ENCODE measurements at places on chromosomes 4 and X. TPM values are rescaled to one million over a fixed set of nuclear protein-coding genes. Genes with fewer than 3 reads are reported as not detected.

- H3K4me1 ChIP-seq = peaks cover 60% of the 10 kb centered on the region
- peak overlapping the region; percentile 90 for H3K4me3 ChIP-seq
- peaks cover 50% of the 10 kb centered on the region for H3K36me3 ChIP-seq
- no peak for DNase-seq
- peak overlapping the region; percentile 93 for H3K27ac ChIP-seq
- no peaks in the 10 kb centered on the region for H3K27me3 ChIP-seq
Observed at GRCh38 chr4:52714597-52715254, 36.5 kb downstream of the ERVMER34-1 start.

GRCh38 chrX:106170318-106170717, 2.2 kb downstream of the PWWP3B start:
- H3K36me3 ChIP-seq = no peaks in the 10 kb centered on the region
- no peaks in the 10 kb centered on the region for H3K4me1 ChIP-seq
- no peak overlapping the region for H3K4me3 ChIP-seq
- no peak overlapping the region for H3K27ac ChIP-seq

GRCh38 chrX:155334486-155335336, at the start of gene CLIC2:
TSS of gene CLIC2 (minus strand) at chrX:155334614. CDS start at chrX:155334427, 187 bp downstream.
- no peak for DNase-seq
- no peaks in the 10 kb centered on the region for H3K27me3 ChIP-seq
- no peak within 1 kb of the TSS for H3K27ac ChIP-seq

- no peaks in the 10 kb centered on the region for H3K4me1 ChIP-seq
- no peak overlapping the region for H3K4me3 ChIP-seq
- no peaks in the 10 kb centered on the region for H3K36me3 ChIP-seq
- H3K27me3 ChIP-seq = no peaks in the 10 kb centered on the region
- H3K27ac ChIP-seq = no peak overlapping the region
Observed at GRCh38 chr4:3257103-3257555, 8.2 kb downstream of the MSANTD1 start.

DNA sequence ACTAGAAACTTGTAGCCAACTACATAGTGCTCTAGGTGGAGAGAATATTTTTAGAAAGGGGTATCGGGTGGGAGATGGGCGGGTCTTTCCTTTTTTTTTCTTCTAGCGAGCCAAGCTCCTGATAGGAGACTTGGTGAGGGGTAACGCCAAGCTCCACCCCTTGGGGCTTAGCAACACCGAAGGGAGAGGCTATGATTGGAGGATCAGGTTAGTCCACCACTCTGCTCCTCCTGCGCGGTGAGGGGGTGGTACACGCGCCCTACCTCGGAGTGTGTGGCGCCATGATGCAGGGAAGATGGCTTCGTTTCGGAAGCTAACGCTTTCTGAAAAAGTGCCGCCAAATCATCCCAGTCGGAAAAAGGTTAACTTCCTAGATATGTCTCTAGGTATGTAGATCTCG, at the start of gene LUZP4:
TSS of gene LUZP4 (plus strand) at position 251 of the 400 bp plus-strand sequence. CDS start at position 296, 45 bp downstream.
- no peaks in the 10 kb centered on the region for H3K4me1 ChIP-seq
- no peak for DNase-seq
- no peak within 1 kb of the TSS for H3K4me3 ChIP-seq
- H3K36me3 ChIP-seq = no peaks in the 10 kb centered on the region
- H3K27ac ChIP-seq = no peak within 1 kb of the TSS

GRCh38 chr4:108531461-108531860, 88.9 kb upstream of the RPL34 start:
- H3K27ac ChIP-seq = peak overlapping the region; percentile 50

DNA sequence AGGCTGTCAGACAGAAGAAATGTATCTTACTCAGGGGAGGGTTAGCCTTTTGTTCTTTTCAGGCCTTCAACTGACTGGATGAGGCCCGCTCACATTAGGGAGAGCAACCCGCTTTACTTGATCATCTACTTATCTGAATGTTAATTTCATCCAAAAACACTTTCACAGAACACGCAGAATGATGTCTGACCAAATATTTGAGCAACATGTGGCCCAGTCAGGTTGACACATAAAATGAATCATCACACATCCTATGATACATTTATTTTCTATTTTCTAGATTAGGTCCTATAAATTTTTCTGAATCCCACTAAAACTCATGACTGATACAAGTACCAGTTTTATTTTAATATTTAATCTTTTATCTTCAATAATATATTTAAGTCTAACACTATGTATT, 260.3 kb downstream of the IL15 start:
- no peaks in the 10 kb centered on the region for H3K27me3 ChIP-seq
- H3K27ac ChIP-seq = no peak overlapping the region
- H3K4me1 ChIP-seq = no peaks in the 10 kb centered on the region
- no peaks in the 10 kb centered on the region for H3K36me3 ChIP-seq

DNA sequence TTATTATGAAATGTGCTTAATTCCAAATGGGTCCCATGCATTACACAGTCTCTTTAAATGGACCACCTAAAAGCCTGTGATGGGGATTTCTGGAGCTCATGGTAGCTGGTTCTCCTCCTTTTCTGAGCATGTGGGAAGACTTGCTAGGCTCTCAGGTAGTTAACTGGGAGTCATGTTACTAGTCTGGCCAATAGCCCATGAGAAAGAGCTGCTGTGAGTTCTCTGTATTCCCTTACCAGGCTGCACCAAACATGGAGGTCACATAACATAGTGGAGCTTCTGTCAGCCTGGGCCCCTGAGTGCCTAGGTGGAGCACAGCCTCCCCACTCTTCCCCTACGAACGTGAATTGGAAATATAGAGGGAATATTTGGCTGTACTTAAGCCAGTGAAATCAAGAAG, 198.4 kb downstream of the MAML3 start:
- no peak for DNase-seq
- no peak overlapping the region for H3K4me3 ChIP-seq
- H3K27me3 ChIP-seq = peaks cover 37% of the 10 kb centered on the region
- H3K36me3 ChIP-seq = peaks cover 2% of the 10 kb centered on the region

- peaks cover 10% of the 10 kb centered on the region for H3K4me1 ChIP-seq
- H3K27ac ChIP-seq = no peak overlapping the region
- H3K4me3 ChIP-seq = no peak overlapping the region
- peaks cover 2% of the 10 kb centered on the region for H3K27me3 ChIP-seq
- H3K36me3 ChIP-seq = no peaks in the 10 kb centered on the region
- DNase-seq = no peak
Observed at GRCh38 chrX:107551546-107551945, 76.8 kb upstream of the PRPS1 start.

- no peaks in the 10 kb centered on the region for H3K27me3 ChIP-seq
- peaks cover 51% of the 10 kb centered on the region for H3K4me1 ChIP-seq
- H3K36me3 ChIP-seq = peaks cover 93% of the 10 kb centered on the region
- no peak overlapping the region for H3K27ac ChIP-seq
Observed at GRCh38 chr4:504076-504475, 5.1 kb downstream of the PIGG start.

DNA sequence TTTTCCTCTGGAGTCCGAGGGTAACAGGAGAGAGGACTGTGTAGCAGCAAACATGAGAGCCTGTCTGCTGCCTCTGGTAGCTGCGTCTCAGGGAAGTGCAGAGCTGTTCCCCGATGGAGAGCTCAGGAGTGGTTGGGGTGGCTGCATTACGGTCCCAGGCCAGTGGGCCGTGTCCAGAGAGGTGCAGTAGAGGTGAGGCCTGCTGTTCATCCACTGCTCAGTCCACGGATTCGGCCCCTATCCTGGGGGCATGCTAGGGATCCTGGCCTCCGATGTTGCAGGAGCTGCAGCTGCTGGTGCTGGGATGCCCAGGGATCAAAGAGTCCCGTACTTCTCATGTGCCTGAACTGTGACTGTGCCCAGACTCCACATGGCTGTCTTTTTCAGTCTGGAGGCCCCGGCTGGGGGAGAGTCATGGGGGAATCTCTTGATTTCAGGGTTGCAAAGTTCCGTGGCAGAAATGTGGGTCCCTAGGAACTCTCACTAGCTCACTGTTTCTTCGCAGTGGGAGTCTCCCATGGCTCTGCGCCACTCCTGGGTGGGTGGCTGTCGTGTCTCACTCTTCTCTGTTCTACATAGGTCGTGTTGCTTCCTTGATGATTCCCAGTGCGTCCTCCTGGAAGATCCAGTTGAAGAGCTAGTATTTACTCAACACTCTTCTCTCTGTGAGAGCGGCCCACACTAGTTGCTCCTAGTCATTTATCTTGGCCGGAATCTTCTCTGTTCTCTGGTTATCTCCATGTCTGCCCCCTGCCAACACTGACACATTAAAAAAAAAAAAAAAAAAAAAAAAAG, 109.5 kb upstream of the CENPE start:
- no peaks in the 10 kb centered on the region for H3K4me1 ChIP-seq
- H3K27me3 ChIP-seq = no peaks in the 10 kb centered on the region
- DNase-seq = no peak

- H3K4me1 ChIP-seq = no peaks in the 10 kb centered on the region
- DNase-seq = no peak
- peaks cover 3% of the 10 kb centered on the region for H3K27me3 ChIP-seq
- H3K36me3 ChIP-seq = no peaks in the 10 kb centered on the region
- no peak overlapping the region for H3K27ac ChIP-seq
Observed at GRCh38 chr4:165532976-165533375, 154.2 kb downstream of the CPE start.

GRCh38 chr4:38902695-38903094, 35.1 kb downstream of the FAM114A1 start:
- peaks cover 7% of the 10 kb centered on the region for H3K27me3 ChIP-seq
- no peaks in the 10 kb centered on the region for H3K36me3 ChIP-seq
- H3K4me3 ChIP-seq = no peak overlapping the region
- H3K27ac ChIP-seq = no peak overlapping the region
- no peak for DNase-seq
- peaks cover 6% of the 10 kb centered on the region for H3K4me1 ChIP-seq

DNA sequence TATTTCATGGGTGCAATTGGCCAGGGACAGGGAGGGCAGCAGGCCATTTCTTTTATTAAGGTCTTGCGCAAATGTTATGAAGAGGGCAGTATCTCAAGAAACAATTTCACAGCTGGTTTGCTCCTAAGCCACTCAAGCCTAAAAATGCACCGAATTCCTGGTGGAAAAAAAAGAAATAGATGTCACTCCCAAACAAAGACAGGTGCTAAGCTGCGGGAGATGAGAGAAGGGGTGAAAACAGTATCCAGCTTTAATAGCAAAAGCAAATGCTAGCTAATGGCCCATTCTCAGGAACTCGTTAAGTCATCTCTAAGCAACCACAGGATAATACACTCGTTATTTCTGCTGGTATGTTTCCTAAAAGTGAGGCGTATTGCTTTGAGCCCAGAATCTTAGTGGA, 116.4 kb downstream of the ARX start:
- H3K4me3 ChIP-seq = no peak overlapping the region
- peaks cover 31% of the 10 kb centered on the region for H3K36me3 ChIP-seq
- no peaks in the 10 kb centered on the region for H3K27me3 ChIP-seq
- H3K4me1 ChIP-seq = no peaks in the 10 kb centered on the region
- no peak overlapping the region for H3K27ac ChIP-seq
- no peak for DNase-seq

GRCh38 chr4:186740822-186741221, 17.2 kb upstream of the FAT1 start:
- no peaks in the 10 kb centered on the region for H3K4me1 ChIP-seq
- DNase-seq = no peak
- no peak overlapping the region for H3K4me3 ChIP-seq
- H3K27ac ChIP-seq = no peak overlapping the region
- no peaks in the 10 kb centered on the region for H3K27me3 ChIP-seq

DNA sequence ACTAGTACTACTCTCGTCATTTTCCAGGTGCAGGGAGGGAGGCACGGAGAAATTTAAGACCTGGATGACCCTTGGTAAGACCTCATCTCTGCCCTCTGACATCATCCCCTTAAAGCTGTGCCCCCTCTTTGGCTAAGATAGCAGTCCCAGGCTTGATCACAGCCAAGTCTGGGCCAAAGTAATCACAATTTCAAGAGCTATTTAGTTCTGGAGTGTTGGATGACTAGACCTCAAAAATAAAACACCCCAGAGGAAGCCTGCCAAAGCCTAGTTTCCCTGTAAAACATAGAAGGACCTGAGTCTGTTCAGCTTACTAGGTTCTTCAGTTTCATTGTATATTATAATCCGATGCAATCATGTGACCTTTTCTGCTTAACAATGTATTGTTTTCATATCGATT, 144.6 kb upstream of the ARHGEF9 start:
- H3K4me3 ChIP-seq = no peak overlapping the region
- H3K36me3 ChIP-seq = no peaks in the 10 kb centered on the region
- H3K27me3 ChIP-seq = no peaks in the 10 kb centered on the region
- no peak overlapping the region for H3K27ac ChIP-seq
- no peak for DNase-seq

- no peak for DNase-seq
- H3K27me3 ChIP-seq = peaks cover 10% of the 10 kb centered on the region
- H3K4me3 ChIP-seq = no peak overlapping the region
Observed at GRCh38 chr4:3039706-3040366, 34.5 kb downstream of the HTT-AS start.

DNA sequence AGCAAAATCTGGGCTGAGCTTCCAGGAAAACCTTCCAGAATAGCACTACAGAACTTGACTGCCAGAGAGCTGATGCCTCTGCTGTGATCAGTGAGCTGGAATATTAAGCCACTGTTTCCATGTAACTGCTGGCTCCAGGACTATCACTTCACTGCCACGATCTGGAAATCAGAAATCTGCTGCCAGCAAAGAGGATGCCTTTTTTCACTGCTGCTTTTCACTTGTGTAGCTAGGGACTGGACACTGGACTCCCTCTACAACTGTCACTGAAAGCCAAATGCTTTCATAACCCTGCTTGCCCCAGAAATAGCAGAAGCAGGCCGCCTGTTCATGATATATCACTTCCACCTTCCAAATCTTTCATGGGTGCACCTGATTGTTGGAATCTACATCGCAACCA, 9.4 kb upstream of the AP1S2 start:
- DNase-seq = no peak
- H3K27me3 ChIP-seq = peaks cover 11% of the 10 kb centered on the region
- H3K27ac ChIP-seq = no peak overlapping the region
- no peaks in the 10 kb centered on the region for H3K36me3 ChIP-seq

- no peak overlapping the region for H3K27ac ChIP-seq
- H3K4me1 ChIP-seq = peaks cover 3% of the 10 kb centered on the region
- peaks cover 12% of the 10 kb centered on the region for H3K27me3 ChIP-seq
- DNase-seq = peak; percentile 34
- no peak overlapping the region for H3K4me3 ChIP-seq
Observed at GRCh38 chrX:71998836-71999509, 88.3 kb downstream of the NHSL2 start.

DNA sequence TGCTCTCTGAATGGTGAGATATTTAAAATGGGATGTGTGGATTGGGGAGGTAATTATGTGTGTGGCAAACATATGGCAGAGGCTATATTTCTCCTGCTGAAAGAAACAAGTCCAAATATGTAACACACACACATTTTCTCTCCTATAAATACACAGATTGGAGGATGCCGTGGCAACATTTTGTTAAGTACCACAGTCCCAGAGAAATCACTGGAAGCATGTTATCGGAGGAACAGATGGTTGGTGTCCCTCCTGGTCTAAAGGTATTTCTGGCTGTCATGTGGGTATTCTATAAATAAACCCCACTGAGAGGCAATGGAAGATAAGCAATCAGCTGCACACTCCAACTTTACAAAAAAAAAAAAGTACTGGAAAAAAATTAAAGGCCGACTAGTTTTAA, 528.3 kb upstream of the BOD1L1 start:
- no peaks in the 10 kb centered on the region for H3K4me1 ChIP-seq
- no peaks in the 10 kb centered on the region for H3K27me3 ChIP-seq
- H3K27ac ChIP-seq = no peak overlapping the region
- H3K36me3 ChIP-seq = no peaks in the 10 kb centered on the region
- H3K4me3 ChIP-seq = no peak overlapping the region
- DNase-seq = no peak

GRCh38 chrX:91080822-91081221, 353.8 kb upstream of the PABPC5 start:
- H3K27me3 ChIP-seq = no peaks in the 10 kb centered on the region
- H3K4me3 ChIP-seq = no peak overlapping the region
- no peak for DNase-seq
- no peaks in the 10 kb centered on the region for H3K4me1 ChIP-seq

The GPRIN3 gene
- total RNA-seq = 106 TPM

The OPRPN gene
- not detected for total RNA-seq

The SH2D1A gene
- 58.3 TPM for total RNA-seq

The GK gene
- 34.2 TPM for total RNA-seq

The ANKRD17 gene
- 46.6 TPM for total RNA-seq

The PCDH10 gene
- not detected for total RNA-seq

The CCNI gene
- 244 TPM for total RNA-seq

The CT45A1 gene
- total RNA-seq = not detected
